CD4-positive, alpha-beta T cell treated with Interleukin-15 for 4 hours (primary cell): ENCODE measurements at places on chromosomes 12 and 14.
A peak's percentile ranks its signal among the peaks of the same experiment; 100 is the strongest.

DNA sequence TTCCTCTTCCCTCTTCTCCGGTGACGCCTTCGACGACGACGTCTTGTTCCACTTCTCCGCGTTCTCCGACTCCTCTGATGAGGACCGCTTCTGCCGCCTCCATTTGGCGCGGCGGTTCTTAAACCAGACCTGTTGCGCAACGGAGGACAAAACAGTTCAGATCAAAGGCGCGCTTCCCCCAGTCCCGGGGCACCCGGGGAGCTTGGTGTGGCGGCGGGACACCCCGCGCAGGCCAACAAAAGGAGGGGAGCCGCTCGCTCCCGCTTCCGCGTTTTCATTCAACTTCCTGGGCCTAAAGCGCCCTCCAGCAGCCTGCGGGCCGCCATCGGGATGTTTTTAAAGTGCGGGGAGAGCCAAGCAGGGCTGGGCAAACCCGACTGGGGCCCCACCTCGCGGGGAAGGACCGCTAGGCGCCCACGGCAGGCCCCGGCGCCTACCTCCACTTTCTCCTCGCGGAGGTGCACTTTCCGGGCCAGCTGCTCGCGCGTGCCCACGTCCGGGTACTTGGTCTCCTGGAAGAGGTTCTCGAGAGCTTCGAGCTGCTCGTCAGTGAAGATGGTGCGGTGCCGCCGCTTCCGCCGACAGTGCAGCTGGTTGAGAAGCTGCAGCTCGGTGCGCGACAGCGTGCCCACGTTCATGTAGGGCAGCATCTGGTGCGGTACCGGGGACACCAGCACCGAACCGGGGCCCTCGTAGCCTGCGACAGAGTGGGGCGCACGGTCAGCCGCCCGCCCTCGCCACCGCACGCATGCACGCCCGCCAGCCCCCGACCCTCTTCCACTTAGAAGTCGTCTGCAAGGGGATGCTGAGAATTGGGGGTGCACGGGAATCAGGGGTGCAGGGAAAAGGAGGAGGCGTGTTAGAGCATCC lies 1.2 kb downstream of the GSC start:
- DNase-seq, result no peak

DNA sequence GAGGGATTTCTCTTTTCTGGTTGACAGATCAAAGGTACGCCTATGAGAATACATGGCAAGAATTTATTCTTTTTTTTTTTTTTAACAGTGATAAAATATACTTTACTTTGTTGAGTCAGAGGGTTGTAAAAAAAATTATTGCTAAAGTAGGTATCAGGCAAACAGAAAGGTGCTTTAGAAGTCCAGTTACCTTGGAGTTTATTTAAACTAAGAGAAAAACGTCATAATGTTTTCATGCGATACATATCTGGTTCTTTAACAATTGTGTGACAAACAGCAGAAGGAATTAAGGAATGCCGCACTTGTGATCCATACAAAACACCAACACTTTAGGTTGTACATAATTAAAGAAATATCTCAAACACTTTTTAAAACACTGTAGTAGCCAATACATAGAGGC lies 94.2 kb downstream of the BORCS5 start:
- DNase-seq, result no peak

DNA sequence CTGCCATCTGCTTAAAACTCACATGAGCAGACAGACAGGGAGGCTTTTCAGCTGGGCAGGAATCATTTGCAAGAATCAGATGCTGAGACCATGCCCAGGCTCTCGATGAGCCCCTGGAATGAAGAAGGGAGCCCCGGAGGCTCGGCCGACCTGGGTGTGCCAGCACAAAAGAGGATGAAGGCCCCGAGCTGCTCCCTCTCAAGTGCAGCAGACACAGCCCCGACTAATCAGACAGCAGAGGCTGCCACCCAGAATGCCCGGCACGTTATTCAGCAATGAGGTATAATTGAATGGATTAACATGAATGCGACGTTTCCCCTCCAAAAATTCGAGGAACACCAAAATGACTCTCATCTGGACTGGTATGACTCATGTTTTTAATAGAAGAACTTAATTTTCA lies 58.9 kb downstream of the BCL11B start:
- peak; percentile 84 for DNase-seq

GRCh38 chr12:56469007-56469930 lies 891 bp downstream of the SPRYD4 start:
- DNase-seq, result no peak

DNA sequence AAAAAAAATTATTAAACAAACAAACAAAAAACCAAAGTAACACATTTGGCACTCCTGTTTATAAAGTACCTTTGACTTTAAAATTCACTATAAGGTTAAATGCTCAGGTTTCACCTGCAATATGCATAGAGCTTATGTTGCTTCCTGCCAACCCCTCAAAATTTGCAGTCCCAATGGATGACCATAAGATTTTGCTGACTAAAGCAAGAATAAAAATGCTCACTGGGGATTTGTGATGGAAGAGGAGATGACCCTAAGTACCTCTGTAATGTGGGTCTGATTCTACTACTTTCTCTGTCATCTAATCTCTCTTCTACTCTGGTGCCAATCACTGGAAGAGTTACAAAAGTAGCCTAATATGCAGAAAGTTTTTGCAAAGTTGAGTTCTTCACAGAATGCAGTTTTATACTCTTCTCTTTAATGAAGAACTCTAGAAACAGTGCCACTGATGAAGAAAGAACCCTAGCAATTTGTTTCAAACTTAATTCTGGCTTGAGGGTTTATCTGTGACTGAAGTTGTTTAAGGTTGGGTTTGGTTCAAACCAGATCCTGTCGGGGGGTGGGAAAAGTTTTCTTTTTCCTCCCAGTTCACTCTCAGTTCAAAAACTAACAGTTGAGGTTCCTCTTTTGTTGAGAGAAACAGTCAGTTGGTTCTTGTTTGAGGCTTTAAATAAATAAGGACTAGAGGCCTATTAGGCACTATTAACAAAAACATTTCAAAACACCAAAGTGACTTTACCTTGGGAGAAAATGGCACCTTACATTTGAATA lies 10.9 kb downstream of the WASHC3 start:
- no peak for DNase-seq

GRCh38 chr12:53990311-53991076 lies 5.5 kb downstream of the HOXC10 start:
- no peak for DNase-seq

- DNase-seq, result no peak
Measured at GRCh38 chr12:24561411-24561871, 387.5 kb downstream of the BCAT1 start.

GRCh38 chr12:96057986-96058553 lies 22.7 kb upstream of the LTA4H start:
- DNase-seq, result no peak

GRCh38 chr14:51627313-51627712 lies 24.4 kb upstream of the FRMD6 start:
- DNase-seq, result no peak

DNA sequence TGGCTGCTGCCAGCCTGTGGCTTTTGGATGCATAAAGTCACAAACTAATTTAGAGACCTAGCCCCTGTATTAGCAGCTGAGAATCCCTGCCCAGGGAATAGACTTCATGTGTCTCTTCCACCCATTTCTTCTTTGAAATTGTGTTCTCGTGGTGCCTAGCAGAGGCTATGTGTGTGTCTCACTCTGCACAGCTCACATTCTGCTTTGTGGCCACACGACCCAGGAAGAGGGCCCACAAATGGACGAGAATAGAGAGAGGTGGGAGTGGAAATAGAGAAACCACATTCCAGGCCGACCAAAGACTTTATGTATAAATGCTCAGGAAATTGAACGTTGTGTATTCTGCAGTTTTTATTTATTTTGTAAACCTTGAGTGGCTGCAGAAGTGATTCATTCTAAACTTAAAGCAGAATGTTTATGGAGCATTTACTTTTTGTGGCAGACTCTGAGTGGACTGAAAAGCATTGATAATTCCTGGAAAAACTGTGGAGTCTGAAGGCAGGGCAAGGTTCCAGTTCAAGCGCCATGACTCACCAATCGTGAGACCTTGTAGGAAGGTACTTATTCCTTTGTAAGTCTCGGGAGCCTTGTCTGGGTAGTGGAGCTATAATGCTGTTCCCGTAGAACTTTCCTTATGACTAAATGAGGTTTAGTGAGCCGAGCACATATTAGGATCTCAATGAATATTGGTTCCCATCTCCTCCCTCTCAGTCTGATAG lies 9.1 kb downstream of the B4GALNT3 start:
- DNase-seq, result no peak

GRCh38 chr12:125873016-125873415 lies 807.8 kb downstream of the AACS start:
- no peak for DNase-seq

DNA sequence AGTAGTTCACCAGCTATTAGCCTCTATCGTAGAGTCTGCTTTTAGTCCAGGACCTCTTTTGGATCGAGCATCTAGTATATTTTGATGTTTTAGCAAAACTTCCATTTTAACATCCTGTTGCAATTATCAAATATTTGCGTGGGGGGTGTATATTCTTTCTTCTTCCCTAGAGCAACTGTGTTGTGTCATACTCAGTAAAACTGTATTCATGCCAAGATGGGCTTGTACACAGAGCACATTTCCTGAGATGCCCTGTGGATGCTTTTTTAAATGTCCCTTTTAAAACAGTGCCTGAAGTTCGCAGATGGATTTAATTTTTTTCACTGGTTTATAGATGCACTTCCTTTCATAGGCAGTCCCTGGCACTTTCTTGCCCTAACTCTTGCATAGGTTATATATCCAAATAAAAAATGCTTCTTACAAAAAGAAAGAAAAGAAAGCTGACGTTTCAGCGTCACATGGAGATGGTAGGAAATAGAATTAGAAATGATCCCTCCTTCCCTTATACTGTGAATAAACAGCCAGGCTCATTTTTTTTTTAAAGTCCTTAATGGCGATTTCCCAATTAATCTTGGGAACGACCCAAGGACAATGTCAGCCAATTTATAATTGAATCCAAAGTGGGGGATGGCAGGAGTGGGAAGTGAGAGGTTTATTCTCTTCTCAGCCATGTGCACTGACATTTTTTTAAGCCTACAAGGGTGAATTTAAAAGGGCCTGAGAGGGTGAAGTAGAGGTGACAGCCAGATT lies 247.0 kb downstream of the SLC41A2 start:
- no peak for DNase-seq

- DNase-seq, result no peak
Measured at GRCh38 chr14:24258548-24259265, 4.3 kb downstream of the TGM1 start.

GRCh38 chr12:27400856-27401354 lies 45.6 kb upstream of the SMCO2 start:
- no peak for DNase-seq

- DNase-seq, result peak; percentile 69
Measured at GRCh38 chr12:108950991-108951739, 69.7 kb downstream of the SVOP start.

GRCh38 chr12:132729541-132730320 lies 19.1 kb downstream of the PGAM5 start:
- DNase-seq, result no peak

GRCh38 chr12:1287446-1287975 lies 296.5 kb downstream of the ERC1 start:
- DNase-seq, result no peak

GRCh38 chr14:52951681-52952554 lies 1.1 kb upstream of the FERMT2 start:
- no peak for DNase-seq

DNA sequence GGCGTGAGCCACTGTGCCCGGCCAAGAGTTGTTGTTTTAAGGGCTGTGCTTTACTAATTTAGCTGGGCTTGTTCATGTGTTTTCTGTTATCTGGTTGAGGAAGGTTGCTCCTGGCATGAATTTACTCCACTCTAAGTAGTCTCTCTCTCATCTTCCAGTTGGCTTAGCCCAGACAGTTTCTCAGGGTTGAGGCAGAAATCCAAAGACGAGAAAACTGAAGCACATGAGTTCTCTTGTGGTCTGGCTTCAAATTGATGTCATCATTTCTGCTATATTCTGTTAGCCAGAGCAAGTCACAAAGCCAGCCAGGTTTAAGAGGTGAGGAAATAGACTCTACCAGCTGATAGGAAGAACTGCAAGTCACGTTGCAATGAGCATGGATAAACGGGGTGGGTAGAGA lies 57.9 kb downstream of the E2F7 start:
- no peak for DNase-seq

DNA sequence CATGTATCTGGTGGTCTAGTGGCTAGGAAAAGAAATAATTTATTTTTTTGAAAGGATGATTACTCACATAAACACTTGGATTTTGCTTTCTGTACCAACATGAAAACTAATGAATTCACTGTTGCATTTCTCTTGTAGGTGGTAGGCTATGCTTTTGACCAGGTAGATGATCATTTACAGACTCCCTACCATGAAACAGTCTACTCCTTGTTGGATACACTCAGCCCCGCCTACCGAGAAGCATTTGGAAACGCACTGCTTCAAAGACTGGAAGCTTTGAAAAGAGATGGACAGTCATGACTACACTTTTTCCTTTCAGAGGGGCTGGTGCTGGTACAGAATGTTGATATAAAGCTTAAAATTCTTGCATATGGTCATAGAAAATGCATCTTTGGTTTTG lies 6.5 kb upstream of the AK7 start:
- DNase-seq, result no peak

DNA sequence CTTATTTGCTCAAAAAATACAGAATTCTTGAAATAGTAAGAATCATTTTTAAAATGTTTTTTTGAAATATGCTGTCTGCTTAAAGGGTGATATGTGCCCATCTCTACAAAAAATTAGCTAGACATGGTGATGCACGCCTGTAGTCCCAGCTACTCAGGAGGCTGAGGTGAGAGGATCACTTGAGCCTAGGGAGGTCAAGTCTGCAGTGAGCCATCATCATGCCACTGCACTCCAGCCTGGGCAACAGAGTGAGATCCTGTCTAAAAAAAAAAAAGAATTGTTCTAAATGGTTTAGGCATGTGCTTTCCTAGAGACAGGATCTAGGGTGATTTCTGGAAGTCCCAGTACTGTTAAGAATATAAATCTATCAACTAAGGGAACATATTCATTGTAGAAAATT lies 75.6 kb upstream of the HECTD1 start:
- DNase-seq, result no peak

DNA sequence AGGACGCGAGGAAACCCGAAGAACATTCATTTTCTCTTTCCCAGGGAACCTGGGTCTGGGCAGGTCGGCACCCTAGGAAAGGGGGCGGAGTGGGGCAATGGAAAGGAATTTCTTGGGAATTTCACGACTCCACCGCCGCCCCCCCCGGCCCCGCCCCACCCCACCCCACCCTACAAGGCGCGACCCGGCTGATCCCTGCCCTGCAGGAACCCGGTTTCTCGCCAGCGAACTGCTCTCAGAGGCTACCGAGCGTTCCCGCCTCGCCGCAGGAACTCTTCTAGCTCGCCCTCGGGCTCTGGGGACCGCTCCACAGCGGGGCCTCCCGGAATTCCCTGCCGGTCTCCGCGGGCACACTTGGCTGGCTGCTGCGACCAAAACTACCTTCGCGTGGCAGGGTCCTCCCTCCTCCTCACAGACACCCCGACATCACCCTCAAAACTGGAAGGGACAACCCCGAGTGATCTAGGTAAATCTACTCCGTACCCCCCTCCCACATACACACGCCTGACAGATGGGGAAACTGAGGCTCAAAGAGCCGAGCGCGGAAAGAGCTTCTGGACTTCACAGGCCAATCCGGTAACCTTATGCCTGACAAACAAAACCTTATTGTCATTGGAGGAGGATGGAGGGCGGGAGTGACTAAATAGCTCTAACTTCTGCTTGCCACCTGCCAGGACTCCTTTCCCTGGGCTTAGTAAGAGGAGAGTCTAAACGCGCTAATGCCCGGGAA lies 785 bp upstream of the ACTN1 start:
- no peak for DNase-seq

GRCh38 chr14:96180043-96180874 lies 24.4 kb upstream of the BDKRB2 start:
- no peak for DNase-seq
